SK-N-SH treated with all-trans-retinoic acid at 6 μM for 48 hours (cell line): ENCODE measurements at places on chromosomes 13 and 19.
A peak's percentile ranks its signal among the peaks of the same experiment; 100 is the strongest.

DNA sequence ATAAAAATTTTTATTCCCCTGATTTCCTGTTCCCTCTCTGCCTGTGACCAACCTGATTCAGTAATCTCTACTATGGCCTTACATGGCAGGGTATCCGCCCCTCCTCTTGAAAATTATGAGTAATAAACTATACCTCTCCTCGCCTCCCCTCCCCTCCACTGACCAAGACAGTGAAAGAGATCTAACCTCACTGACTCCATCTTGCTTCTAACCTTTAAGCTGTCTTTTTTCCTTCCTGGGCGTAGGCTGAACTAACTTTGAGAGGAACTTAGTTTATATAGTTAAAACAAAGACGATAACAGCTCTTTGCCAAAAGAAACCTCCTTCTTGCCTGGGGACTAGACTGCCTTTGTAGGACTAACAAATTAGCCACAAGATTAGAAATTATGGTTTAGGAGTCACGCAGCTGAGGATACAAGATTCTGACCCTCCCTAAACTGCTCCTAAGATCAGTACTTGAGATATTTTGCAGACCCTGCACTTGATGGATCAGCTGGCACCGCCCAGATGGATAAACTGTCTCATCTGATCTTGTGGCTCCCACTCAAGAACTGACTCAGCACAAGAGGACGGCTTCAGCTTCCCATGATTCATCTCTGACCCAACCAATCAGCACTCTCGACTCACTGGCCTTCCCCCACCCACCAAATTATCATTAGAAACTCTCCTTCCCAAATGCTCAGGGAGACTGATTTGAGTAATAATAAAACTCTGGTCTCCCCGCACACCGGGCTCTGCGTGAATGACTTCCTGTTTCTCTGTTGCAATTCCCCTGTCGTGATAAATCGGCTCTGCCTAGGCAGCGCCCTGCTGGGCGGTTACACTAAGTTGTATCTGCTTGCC, 187.1 kb downstream of the TDRD3 start:
- peak; percentile 45; the same call in 2 of the 3 replicates for ATAC-seq

GRCh38 chr19:15290166-15290565, 42.2 kb downstream of the BRD4 start:
- ATAC-seq = no peak

DNA sequence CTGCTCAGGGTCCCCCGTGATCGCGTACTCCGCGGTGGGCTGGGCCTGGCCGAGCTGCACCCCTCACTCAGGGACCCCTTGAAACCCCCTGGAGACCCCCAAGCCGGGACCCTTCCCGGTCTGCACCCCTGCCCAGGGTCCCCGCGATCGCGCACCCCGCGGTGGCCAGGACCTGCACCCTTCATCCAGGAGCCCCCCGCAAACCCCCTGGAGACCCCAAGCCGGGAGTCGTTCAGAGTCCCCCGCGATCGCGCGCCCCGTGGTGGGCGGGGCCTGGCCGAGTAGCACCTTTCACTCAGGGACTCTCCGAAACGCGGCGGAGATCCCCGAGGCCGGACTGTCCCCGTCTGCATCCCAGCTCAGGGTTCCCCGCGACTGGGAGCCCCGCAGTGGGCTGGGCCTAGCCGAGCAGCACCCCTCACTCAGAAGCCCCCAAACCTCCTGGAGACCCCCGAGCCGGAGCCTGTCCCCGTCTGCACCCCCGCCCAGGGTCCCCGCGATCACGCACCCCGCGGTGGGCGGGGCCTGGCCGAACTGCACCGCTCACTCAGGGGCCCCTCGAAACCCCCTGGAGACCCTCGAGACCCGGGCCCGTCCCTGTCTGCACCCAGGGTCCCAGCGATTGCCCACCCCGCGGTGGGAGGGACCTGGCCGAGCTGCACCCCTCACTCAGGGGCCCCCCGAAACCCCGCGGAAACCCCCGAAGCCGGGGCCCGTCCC, 748 bp downstream of the LMNB2 start:
- peak; percentile 60 for ATAC-seq

- no peak for ATAC-seq
These were observed 12.5 kb upstream of the MYCBP2 start for GRCh38 chr13:77339408-77339807.

- no peak for ATAC-seq
These were observed 5.8 kb downstream of the PDS5B start for GRCh38 chr13:32592082-32592481.
